ENCODE measurements at places on chromosomes 12 and 14. TPM values are rescaled to one million over a fixed set of nuclear protein-coding genes. Genes with fewer than 3 reads are reported as not detected.

- DNase-seq = no peak
These were observed 92.8 kb downstream of the ASCL1 start for GRCh38 chr12:103050273-103050672.

SYNDIG1L gene
- 1.1 TPM for total RNA-seq

SMARCC2 gene
- total RNA-seq = 80.6 TPM

GRCh38 chr12:120971299-120972180 lies 6.8 kb upstream of the HNF1A start:
- DNase-seq = no peak

CHGA gene
- total RNA-seq = 37.9 TPM

STON2 gene
- 38.8 TPM for total RNA-seq

GRCh38 chr12:79424109-79424721 lies 266.5 kb downstream of the PAWR start:
- no peak for DNase-seq

GRCh38 chr12:2982361-2982760 lies 23.2 kb downstream of the TEAD4 start:
- DNase-seq = no peak

NABP2 gene
- total RNA-seq = 20.1 TPM

ARHGEF40 gene
- total RNA-seq = 15.9 TPM

DNA sequence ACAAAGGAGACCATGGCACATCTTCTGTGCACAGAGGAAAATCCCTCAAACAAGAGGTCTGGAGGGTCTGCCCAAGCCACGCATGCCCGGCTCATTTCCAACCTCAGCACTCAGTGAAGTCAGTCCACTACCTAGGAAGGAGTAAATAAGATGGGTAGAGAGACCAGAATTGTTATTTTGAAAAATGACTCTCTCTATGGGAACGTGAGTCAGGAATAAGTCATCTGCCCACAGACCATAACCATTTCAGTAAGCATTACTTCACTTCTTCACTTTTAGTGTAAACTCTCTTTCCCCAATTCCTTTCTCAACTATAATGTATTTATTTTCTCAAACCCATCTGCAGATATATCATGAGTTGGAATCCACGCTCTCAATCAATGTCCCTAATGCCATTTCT lies 1039.9 kb upstream of the USP15 start:
- no peak for DNase-seq

KITLG gene
- total RNA-seq = 90.8 TPM
